Activated naive CD4-positive, alpha-beta T cell treated with Interleukin-2 at 50 U/mL for 16 hours (primary cell): ENCODE measurements at places on chromosomes 4 and X.

DNA sequence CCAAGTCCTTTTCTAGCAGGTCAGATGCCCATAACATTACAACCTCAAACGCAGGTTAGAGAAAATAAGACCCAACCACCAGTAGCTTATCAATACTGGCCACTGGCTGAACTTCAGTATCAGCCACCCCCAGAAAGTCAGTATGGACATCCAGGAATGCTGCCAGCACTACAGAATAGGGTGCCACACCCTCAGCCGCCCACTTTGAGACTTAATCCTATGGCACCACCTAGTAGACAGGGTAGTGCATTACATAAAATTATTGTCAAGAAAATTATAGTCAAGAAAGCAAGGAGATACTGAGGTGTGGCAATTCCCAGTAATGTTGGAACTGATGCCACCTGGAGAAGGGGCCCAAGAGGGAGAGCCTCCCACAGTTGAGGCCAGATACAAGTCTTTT lies 19.9 kb upstream of the TRIM61 start:
- DNase-seq, result no peak

DNA sequence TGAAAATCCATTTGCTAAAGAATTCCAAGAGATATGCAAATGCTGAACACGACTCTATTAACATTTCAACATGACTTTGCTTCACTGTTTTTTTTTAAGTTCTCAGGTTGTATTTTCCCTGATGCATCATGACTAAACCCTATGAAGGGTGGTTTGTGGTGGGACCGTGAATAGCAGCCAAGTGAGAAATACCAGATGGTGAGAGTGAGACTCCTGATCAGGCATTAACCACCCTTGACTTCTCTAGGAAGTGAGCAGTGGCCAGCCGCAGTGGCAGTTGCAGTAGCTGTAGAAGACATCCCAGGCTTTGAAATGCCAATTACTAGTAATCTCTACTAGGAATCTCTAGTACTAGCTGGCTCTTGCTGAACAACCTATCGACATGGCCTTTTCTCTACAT lies 383.4 kb downstream of the FAM133A start:
- no peak for DNase-seq

GRCh38 chrX:19931146-19931545 lies 43.7 kb upstream of the SH3KBP1 start:
- no peak for DNase-seq

DNA sequence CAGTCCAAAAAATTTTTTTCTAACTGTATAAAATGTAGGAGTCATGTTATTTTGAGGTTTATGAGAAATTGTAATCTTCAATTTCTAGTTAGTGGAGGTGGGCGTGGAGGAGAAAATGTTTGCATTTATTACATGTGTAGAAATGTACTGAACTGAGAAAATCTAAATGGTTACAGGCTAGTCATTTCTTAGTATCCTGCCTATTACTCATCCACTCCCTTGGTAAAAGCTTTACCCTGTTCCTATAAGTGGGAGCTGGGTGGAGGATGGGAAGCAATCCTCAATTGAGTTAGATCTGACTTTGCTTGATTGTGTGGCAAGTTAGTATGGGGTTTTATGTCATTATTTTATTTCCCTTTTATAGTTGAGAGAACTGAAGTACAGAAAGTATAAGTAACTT lies 73.8 kb downstream of the POLA1 start:
- no peak for DNase-seq

- DNase-seq, result no peak
Observed at GRCh38 chr4:2256781-2257191, 5.1 kb downstream of the MXD4 start.
